ENCODE measurements at places on chromosomes 11 and 22.

DNA sequence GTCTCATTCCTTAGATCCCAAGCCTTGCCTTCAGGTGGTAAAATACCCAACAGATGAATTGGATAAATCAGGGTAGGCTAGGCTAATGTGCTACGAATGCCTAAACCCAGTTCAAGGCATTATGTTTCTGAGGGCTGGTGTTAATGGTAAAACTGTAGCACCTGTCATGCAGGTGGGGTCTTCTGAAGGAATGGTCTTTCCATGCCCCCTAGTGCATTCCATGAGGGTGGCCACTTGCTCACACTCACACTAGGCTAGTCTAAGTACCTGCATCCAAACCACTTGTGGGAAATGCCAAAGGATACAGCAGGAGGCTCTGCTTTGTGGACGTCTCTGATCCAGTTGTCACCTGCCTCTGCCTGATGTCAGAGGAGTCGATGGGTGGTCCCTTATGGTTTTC is 24.2 kb upstream of the UCP3 start:
- DNase-seq = no peak

DNA sequence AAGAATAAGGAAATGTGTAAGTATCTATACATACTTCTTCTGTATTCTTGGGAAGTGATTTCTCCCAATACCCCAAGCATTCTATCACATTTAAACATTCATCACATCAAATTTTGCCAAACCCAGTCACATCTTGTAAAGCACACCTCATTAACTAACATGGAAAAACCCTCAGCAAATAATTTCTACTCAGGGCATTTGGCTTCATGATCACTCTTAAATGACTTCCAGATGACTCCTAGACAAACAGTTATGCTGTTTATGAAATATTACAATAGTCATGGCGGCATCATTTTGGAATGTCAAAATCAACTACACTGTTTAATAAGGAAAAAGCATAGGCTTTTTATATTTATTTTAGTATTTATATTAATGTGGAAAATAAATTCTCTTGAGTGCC is 47.3 kb upstream of the CCDC34 start:
- DNase-seq = no peak

DNA sequence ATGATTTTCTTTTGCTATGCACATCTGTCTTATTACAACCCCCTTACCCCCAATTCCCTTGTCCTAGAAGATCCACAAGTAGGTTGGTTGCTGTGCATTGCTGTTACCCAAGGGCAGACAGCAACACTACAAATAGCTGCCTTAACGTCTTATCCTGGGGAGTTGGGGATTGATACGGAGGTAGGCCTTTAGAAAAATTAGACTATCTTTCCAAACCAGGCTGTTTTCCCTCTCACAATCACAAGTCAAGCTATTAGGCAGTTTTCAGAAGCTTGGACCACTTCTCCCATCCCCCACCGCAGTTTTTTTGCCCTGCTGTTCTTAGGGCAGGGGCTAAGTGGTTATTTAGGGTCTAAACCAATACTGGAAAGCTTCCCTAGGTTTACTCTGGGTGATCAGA is 2.8 kb upstream of the PHLDB1 start:
- DNase-seq = no peak

DNA sequence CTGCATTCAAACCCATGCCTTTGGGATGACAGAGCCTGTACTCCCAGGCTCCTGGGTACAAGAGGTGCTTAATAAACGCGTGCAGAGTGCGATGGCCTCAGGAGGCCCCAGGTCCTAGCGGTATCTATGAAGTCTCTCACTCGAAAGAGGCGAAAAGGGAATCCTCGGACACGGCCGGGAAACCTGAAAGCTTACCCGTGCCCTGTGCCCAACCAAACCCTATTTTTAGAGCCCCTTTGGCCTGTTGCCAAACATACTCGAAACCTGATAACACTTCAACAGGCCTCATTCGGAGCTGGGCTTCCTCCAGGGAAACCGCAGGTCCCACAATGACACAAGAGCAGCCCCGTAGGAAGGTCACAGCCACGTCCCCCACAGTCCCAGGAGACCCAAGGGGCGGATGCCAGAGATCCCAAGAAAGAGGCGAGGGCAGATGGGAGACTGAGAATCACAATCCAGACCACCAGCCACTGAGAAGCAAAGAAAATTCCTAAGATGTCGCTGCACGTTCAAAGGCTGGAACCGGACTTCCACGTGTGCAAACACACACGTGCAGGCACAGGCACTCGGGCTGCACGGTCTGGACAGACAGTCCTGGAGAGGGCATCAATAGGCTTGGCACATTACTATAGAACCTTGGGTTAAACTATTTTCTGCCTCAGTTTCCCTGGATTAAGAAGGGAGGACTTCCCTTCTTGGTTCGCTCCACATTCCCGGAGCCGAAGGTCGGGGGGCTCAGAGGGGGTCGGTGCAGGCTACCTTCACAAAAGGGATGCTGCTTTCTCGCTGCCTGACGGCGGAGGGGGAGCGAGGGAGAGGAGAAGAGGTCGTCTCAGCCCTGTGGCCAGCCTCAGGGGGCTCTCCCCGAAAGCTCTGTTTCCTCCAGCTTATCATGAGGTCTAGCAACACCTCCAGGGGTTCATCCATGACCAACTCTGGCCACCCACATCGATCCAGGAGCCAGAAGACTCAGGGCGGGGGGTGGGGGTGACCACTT is 8.2 kb downstream of the PDGFB start:
- no peak for DNase-seq

GRCh38 chr11:40168414-40168813 is 1291.0 kb downstream of the LRRC4C start:
- no peak for DNase-seq

GRCh38 chr22:27801202-27801615 is 347 bp downstream of the MN1 start:
- DNase-seq = no peak

DNA sequence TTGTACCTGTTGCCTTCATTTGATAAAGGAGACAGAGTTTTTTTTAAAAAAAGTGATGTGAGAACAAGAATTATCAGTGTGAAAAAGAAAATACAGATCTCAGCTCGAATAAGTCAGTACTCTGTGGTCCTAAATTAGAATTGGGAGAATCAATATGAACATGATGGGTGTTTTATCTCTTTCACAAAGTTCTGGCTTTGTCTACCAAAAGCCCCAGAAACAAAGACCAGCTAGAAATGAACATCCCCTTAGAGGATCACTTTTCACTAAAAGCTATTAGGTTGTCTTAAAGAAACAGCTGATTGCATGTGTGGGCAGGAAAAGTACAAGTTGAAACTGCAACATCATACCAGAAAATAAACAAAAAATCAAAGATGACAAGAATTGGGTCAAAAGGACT is 8.4 kb upstream of the ST14 start:
- no peak for DNase-seq

GRCh38 chr11:7533199-7534041 is 19.6 kb downstream of the PPFIBP2 start:
- no peak for DNase-seq

DNA sequence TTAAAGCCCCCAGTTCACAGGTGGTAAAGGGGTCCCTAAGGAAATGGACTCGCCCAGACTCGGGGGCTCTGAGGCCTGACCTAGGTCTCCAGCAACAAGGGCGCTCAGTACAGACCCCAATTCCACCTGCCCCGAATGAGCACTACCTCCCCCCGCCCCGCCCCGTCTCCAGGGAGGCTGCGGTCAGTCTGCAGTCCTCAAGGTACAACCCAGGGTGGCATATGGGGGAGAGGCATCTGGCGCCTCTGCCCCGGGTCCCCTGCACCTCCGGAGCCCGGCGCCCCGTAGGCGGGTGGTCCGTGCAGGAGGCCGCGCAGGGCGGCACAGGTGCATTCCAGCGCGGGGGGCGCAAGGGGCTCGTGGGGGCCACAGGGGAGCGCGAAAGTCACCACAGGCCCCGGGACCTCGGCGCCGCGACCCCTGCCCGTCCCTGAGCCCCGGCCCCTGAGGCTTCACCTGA is 361 bp downstream of the CTSD start:
- DNase-seq = no peak

All from NCI-H748 treated with DMSO at 0.1 percent for 48 hours (cell line).